T follicular helper cell (primary cell): ENCODE measurements at places on chromosomes 12 and 14.

DNA sequence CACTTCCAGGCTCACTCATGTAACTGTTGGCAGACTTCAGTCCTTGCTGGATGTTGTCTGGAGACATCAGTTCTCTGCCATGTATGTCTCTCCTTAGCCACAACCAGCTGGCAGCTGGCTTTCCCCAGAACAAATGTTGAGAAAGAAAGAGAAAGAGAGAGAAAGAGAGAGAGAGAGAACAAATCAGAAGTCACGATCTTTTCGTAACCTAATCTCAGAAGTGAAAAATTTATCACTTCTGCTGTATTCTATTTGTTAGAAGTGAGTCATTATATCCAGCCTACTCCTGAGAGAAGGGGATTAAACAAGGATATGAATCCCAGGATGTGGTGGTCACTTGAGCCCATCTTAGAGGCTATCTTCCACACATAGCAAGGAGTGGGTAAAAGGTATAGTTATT lies 101.2 kb downstream of the BTG1 start:
- DNase-seq = no peak

- no peak for DNase-seq
Measured at GRCh38 chr14:103427485-103428443, 42.5 kb downstream of the MARK3 start.

DNA sequence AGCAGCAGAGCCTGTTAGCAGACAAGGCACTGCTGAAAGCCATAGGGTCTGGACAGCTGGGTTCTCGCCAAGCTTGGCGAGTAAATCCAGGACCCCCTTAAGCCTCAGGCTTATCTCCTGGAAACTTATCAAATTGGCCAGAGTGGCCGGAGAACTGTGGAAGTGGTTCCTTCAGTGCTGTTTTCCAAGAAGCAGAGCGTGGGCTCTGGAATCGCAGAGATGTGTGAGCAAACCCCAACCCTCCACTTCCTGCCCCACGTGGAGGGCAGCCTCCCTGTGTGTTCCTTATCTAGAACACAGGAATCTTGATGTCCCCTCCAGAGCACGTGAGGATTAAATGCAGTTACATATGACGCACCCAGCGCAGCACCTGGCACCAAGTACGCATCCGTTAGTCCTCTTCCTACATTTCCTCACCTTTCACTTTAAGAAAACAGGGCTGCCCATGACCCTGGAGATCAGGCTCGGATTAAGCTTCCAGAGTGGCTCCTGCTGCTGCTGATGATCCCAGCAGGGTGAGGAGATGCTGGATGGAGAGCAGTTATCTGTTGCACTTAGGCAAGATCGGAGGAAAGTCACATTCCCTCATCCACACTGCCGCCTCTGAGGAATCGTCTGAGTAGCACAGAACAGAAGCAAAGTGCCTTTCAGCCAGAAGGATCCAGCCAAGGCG lies 35.0 kb downstream of the MMAB start:
- no peak for DNase-seq

- no peak for DNase-seq
Measured at GRCh38 chr14:101400830-101401229, 160.5 kb upstream of the DIO3 start.

- DNase-seq = no peak
Measured at GRCh38 chr14:50657753-50658152, 10.4 kb downstream of the SAV1 start.

- no peak for DNase-seq
Measured at GRCh38 chr12:8519171-8519570, 5.9 kb downstream of the CLEC4D start.

- DNase-seq = no peak
Measured at GRCh38 chr12:21580748-21581516, 23.7 kb downstream of the GYS2 start.

GRCh38 chr12:14570231-14570630 lies 2.5 kb upstream of the PLBD1 start:
- DNase-seq = no peak

DNA sequence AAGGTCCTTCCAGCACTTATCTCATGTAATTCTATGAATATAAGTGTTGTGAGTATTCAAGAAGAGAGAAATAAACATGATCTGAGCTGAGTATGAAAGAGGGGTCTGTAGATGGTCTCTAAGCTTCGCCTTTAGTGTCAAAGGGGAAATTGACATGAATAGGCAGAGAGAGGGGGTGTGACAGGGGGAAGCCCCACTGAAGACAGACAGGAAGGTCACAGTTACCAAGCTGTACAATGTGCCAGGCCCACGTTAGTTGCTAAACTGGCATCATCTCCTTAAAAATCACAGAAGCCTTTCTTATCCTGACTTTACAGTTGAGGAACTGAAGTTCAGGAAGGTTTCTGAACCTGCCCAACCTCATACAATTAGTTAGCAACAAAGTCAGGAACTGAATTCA lies 7.6 kb downstream of the ARHGEF40 start:
- no peak for DNase-seq

GRCh38 chr12:96986883-96987523 lies 79.9 kb downstream of the NEDD1 start:
- no peak for DNase-seq

GRCh38 chr14:33618361-33619105 lies 332.3 kb downstream of the EGLN3 start:
- no peak for DNase-seq

GRCh38 chr12:27966870-27967269 lies 5.7 kb downstream of the PTHLH start:
- DNase-seq = no peak

DNA sequence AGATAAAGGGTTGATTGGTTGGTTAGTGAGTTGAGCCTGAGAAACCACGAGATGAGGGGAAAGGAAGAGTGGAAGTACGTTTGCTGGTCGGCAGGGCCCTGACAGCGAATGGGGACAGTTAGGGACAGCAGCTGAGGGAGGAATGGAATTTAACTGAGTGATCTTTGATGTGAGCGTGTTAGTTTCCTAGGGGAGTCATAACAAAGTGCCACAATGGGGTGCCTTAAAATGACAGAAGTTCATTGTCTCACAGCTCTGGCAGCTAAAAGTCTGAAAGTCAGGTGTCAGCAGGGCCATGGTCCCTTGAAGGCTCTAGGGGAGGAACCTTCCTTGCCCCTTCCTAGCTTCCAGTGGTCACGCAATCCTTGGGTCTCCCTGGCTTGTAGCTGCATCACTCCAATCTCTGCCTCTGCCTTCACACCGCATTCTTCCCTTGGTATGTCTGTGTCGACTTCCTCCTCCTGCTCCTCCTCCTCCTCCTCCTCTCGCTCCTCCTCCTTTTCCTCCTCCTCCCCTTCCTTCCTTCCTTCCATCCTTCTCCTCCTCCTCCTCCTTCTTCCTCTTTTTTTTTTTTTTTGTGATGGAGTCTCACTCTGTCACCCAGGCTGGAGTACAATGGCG lies 26.0 kb upstream of the RIN3 start:
- no peak for DNase-seq

DNA sequence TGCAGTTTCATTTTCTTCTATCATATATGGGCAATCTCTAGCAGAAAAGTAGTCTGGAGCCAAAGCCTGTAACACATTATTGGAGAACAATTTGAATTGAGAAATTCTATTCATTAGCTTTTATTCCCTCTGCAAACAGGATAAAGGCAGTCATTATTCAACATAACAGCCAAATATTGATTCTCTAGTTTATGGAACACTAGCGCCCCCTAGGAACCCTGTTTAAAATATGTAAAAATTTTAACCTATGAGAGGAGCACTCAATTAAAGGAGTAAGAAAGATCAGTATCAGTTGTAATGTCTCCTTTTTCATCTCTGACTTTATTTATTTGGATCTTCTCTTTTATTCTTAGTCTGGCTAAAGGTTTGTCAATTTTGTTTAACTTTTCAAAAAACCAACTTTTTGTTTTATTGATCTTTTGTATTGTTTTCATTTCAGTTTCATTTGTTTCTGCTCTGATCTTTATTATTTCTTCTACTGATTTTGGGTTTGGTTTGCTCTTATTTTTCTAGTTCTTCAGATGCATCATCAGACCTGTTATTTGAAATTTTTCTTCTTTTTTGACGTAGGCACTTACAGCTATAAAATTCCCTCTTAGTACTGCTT lies 4.8 kb upstream of the LMNTD1 start:
- DNase-seq = no peak

GRCh38 chr12:18620986-18621385 lies 116.8 kb downstream of the PLCZ1 start:
- no peak for DNase-seq

- DNase-seq = no peak
Measured at GRCh38 chr12:127416796-127417195, 850.2 kb upstream of the TMEM132C start.

GRCh38 chr14:58636129-58636528 lies 1.6 kb upstream of the DACT1 start:
- no peak for DNase-seq

DNA sequence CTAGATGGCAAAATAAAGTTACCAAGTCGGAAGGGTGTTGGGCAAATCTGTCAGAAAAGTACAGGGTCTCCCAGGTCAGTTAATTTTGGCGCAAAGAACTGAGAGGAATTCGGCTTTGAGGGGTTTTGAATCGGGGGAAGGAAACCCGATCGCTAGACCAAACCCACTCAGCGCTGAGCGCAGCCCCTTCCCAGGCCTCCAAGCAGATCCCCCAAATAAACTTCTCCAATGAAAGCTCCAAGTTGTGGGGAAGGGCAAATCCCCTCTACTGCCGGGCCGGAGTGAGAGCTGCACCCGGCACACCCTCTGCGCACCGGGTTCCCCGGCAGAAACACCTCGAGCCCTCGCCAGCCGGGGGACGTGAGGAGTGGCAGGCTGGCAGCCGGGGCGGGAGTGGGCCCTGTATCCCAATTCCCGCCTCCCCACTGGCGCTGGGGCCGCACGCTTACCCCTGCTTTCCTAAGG lies 441 bp downstream of the E2F7 start:
- DNase-seq = no peak

- no peak for DNase-seq
Measured at GRCh38 chr14:76022991-76023390, 37.4 kb downstream of the IFT43 start.

- no peak for DNase-seq
Measured at GRCh38 chr12:71870416-71870815, 30.9 kb downstream of the TBC1D15 start.

DNA sequence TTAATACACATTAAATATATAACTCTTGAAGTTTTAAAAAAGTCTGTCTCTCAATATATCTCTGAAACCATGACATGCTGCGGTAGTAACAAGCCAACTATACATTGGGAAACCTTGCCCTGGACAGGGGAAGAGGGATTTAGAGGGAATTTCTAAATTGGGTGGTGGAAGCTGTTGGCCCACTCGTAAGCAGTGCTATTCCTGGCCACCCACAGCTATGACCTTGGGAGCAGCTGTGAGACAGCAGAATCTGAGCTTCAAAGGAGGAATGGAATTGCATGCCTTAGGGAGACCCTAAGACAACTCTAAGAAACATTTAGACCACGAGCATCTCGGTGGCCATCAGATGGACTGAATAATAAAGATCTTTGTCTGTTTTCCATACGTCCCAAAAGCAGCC lies 15.8 kb upstream of the GCH1 start:
- no peak for DNase-seq
